ENCODE measurements at places on chromosomes 12 and 14. TPM values are rescaled to one million over a fixed set of nuclear protein-coding genes. Genes with fewer than 3 reads are reported as not detected.

The WNT1 gene
- not detected for polyA plus RNA-seq

The VASH1 gene
- 45.7 TPM for polyA plus RNA-seq

- DNase-seq = no peak
Observed at GRCh38 chr12:11307143-11307542, 3.1 kb downstream of the PRB4 start.

- DNase-seq = peak; percentile 96
Observed at GRCh38 chr14:63203618-63204406, 431 bp upstream of the RHOJ start.

GRCh38 chr12:93569301-93569655, 3.2 kb upstream of the SOCS2 start:
- DNase-seq = no peak
